ENCODE measurements at places on chromosomes 16 and 17.

GRCh38 chr17:57982452-57983170 is 5.4 kb downstream of the VEZF1 start:
- DNase-seq, result no peak

DNA sequence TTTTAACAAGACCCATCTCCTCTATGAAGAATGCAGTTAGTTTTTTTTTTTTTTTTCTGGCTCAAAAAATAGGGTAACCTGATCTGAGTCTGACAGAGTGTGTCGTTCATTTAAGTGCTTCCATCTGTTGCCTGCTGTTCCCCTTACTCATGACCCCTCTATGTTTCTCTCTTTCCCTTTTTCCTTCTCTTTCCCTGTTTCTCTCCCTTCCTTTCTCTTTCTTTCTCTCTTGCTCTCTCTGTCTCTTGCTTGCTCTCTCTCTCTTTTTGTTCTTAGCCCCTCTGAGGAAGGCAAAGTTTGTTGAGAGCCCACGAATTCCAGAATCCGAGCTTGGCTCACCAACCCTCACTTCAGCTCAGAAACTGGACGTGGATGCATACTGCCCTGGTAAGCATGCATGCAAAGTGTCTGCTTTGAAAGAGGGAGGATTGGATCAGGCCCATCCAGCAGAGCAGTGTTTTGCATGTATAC is 185.0 kb downstream of the TANC2 start:
- no peak for DNase-seq

DNA sequence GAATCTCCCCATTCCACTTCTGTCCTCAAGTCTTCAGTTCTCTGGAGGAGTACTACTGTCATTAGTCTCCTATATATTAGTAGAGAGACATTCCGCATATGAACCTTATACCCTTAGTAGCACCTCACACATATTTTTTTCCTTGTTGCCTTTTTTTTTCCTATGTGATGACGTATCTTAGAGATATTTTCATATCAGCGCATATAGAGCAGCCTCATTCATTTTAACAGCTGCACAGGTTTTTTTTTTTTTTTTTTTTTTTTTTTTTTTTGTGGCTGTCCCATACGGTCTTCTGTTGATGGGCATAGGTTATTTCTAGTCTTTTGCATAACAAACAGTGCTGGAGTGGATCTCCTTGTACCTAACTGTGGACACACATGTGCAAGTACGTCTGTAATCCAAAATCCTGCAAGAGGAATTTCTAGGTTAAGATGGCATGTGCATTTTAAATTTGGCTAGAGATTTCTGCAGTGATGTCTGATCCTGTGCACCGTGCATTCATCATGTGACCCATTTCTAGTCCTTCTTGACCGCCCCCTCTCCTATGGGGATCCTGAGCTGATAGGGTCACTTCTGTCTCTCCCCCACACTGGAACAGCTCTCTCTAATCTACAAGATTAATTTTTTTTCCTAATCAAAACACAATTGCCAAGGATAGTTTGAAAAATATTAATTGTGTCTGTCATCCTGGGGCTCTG is 64.8 kb downstream of the PRKCB start:
- DNase-seq, result no peak

GRCh38 chr16:80559369-80559768 is 18.6 kb downstream of the DYNLRB2 start:
- DNase-seq, result no peak

DNA sequence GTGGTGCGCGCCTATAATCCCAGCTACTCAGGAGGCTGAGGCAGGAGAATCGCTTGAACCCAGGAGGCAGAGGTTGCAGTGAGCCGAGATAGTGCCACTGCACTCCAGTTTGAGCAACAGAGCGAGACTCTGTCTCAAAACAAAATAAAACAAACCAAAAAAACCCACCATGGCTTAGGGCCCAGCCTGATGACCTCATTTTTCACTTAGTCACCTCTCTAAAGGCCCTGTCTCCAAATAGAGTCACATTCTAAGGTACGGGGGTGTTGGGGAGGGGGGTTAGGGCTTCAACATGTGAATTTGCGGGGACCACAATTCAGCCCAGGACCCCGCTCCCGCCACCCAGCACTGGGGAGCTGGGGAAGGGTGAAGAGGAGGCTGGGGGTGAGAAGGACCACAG is 1.4 kb upstream of the STH start:
- DNase-seq, result no peak

GRCh38 chr16:81992859-81993258 is 18.4 kb downstream of the SDR42E1 start:
- no peak for DNase-seq

- no peak for DNase-seq
These were observed 13.4 kb upstream of the CRHR1 start for GRCh38 chr17:45770632-45771270.

DNA sequence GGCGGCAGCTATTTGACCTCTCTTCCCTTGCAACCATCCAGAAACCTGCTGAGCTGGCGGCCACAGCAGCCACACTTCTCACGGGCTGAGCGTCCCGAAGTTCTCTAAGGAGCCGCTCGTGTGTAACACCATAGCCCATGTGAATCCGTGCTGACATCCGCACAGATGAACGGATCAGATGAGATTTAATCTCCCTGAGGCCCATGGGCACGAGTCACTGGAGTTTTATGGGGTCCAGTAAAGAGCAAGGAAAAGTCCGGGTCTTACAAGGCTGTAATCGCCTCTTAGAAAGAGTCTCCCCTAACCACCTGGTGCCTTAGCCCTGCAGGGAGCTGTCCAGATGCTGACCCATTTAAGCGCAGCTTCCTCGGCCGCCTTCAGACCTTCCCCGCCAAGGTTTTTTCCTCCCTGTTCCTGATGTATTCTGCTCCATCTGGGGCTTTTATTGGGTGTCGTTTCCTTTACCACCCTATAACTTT is 5.5 kb upstream of the CACNG5 start:
- no peak for DNase-seq

DNA sequence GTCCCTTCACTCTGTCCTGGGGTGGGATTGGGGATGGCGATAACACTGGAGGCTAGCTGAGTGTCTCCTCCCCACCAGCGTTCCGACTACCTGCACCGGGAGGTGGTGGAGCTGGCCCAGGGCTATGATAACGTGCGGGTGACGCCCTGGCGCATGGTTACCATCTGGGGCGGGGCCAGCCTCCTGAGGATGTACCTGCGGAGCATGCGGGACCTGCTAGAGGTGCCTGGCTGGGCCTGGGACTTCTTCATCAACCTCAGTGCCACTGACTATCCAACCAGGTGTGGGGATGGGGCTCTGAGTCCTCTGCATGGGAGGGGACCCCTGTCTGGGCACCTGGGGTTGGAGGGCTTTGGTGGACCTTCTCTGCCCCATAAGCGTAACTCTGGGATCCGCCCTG is 8.8 kb downstream of the XYLT2 start:
- DNase-seq, result no peak
